ENCODE measurements at places on chromosomes 6 and 20.

DNA sequence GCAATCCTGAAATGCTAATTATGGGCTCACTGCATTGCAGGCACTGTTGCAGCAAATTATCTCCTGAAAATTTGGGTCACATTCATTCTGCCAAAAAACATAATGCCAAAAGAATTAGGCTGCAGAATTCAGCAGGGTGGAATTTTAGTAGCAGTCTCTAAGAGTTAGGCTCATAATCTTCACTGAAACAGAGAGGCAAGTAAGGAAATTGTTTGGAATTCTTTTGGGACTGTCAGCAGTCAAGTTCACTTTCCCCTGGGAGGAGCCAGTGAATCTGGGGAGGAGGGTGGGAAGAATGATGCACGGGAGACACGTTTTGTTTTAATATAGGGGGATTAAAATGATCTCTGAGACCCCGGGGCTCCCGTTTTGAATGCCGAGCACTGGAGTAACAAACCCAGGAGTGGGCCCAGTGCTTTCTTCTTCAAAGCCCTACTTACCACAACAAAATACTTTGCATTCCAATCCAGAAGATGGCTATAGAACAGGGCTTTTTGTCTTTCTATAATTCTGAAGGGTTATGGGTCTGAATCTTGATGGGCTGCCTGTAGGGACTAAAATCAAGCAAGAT is 44.7 kb downstream of the SOBP start:
- no peak for DNase-seq

- no peak for DNase-seq
These were observed 18.2 kb upstream of the HS3ST5 start for GRCh38 chr6:114361036-114361435.

GRCh38 chr6:14724549-14724948 is 521.3 kb upstream of the JARID2 start:
- no peak for DNase-seq

- no peak for DNase-seq
These were observed 141.4 kb upstream of the SULF2 start for GRCh38 chr20:47926731-47927130.
